Fibroblast of the aortic adventitia (primary cell): ENCODE measurements at places on chromosomes 12 and 14.

- DNase-seq = no peak
These were observed 28.1 kb downstream of the DYRK2 start for GRCh38 chr12:67676624-67677023.

DNA sequence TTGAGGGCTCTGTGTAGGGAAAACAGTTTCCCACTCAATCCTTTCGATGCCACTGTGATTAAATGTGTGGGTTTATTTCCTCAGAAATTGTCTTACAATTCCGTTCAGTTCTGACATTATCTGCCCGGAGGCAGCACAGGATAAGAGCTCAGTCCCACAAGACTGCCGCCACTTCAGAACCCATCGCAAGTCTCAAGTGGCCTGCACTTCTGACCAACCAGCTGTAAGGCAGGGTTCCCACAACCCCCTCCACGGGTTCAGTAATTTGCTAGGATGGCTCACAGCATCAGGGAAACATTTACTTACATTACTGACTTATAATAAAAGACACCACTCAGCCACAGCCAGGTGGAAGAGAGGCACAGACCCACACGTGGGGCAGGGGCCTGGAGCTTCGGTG, 17.2 kb downstream of the BDKRB2 start:
- no peak for DNase-seq

DNA sequence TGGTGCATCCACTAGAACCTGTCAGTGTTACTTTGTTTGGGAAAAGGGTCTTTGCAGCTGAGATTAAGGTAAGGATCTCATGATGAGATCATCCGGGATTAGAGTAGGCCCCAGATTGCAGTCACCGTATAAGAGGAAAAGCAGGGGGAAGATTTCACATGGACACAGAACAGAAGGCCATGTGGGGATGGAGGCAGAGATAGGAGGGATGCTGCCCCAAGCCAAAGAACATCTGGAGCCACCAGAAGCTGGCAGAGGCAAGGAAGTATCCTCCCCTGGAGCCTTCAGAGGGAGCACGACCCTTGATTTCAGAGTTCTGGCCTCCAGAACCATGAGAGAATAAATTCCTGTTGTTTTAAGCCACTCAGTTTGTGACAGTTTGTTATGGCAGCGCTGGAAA, 39.6 kb downstream of the CMKLR1 start:
- no peak for DNase-seq

- DNase-seq = no peak
These were observed 42.2 kb upstream of the NR2C1 start for GRCh38 chr12:95115641-95116040.

GRCh38 chr12:54286042-54287030, 5.8 kb downstream of the HNRNPA1 start:
- peak; percentile 16 for DNase-seq

GRCh38 chr14:79658769-79659168, 552.5 kb downstream of the DIO2 start:
- no peak for DNase-seq

GRCh38 chr14:75910048-75910447, 71.7 kb downstream of the TGFB3 start:
- DNase-seq = no peak

DNA sequence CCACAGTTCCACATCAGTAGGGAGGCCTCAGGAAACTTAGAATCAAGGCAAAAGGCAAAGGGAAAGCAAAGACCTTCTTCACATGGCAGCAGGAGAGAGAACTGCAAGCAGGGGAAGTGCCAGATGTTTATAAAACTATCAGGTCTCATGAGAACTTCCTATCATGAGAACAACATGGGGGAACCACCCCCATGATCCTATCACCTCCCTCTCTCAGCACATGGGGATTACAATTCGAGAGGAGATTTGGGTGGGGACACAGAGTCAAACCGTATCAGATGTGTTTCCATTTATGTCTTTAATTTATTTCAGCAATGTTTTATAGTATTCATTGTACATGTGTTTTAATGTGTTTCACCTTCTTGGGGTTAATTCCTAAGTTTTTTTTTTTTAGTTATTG, 25.8 kb downstream of the METAP2 start:
- DNase-seq = no peak

DNA sequence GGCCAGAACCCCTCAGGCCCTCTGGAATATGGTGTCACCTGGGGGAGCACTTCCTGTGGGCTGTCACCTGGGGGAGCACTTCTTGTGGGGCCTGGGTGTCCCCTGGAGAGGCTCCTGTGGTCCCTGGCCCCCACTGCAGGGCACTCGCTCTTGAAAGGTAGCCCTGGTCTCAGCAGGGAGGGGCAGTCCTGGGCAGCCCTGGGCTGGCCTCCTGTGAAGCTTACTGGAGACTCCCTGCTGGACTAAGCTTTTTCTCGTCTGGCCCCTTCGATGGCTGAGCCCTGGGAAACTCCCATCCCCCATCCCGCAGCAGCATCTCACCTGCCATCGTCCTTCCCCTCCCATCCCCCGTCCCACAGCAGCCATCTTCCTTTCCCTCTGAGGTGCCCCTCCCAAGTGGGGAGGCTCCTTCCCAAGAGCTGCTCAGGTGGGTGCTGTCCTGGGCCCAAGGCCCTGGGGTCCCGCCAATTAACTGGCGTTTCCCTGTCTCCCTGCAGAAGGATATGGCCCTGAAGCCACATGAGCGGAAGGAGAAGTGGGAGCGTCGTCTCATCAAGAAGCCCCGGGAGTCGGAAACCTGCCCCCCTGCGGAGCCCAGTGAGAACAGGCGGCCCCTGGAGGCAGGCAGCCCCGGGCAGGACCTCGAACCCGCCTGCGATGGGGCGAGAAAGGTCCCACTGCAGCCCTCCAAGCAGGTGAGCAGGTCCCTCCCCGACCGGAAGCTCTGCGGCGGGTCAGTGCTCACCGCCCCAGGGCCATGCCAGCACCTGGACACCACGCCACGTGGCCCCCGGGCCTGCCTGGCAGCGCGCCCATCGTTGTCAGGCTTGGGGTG, 17.9 kb downstream of the FBRSL1 start:
- DNase-seq = no peak

- peak; percentile 83 for DNase-seq
These were observed 135.3 kb downstream of the PRKCH start for GRCh38 chr14:61456720-61457119.

GRCh38 chr12:130288691-130289090, 49.0 kb upstream of the PIWIL1 start:
- DNase-seq = no peak
